Calu3 (cell line): ENCODE measurements at places on chromosomes 7 and 10.

DNA sequence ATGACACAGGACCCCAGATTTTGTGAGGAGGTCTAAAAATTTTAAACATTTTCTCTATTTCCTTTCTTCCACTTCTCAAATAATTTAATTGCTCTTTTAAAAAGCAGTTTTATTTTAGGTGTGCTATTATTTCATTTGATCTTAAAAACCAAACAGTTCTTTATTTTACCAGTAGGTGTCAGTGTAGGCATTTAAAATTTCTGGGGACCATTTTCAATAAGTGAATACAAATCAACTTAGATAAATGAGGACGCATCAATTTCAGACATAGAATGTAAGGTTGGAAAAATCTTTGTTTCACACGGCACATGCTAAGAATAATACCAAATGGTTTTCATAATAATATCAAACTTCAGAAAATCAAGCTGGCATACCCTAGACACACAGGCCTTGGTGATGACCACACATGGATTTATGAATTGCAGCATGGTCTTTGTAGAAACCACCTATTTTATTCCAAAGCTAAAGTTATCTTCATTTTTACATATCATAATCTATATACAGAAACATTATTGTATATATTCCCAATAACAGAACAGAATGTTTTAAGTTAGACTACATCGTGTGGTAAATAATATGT, 127.6 kb upstream of the SLC26A5 start:
- DNase-seq = no peak

DNA sequence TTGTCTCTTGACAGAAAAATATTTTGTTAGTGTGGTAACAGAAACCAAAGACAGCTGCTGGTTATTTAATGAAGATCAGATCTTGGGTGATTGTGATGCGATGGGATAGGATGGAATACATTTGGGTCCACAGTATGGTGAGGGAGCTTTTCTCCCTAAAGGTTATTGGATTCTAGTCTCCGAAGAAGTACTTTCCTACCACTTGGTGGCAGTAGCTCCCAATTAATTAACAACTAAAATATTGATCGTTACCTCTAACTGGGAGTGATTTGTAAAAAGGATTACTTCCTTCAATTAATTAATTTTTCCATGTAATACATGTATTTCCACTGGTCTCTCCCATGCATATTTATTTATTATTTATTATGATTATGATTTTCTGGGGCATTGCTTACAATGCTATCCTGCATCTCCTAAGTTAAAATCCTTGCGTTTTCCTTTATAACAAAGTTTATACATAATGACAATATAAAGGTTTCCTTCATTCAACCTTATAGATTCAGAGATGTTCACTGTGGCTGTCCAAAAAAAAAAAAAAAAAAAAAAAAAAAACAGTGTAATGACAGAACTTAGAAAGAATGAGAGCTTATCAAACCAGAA, 25.6 kb downstream of the TMEM196 start:
- DNase-seq = peak; percentile 39

DNA sequence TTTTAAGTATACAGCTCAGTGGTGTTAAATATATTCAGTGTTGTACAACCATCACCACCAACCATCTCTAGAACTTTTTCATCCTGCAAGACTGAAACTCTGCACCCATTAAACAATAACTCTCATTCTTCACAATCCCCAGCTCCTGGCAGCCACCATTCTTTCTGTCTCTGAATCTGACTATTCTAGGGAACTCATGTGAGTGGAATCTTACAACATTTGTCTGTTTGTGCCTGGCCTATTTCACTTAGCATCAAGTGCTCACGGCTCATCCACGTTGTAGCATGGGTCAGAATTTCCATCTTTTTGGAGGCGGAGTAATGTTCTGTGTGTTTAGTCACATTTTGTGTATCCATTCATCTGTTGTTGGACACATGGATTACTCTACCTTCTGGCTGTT, 40.8 kb upstream of the PFKFB3 start:
- no peak for DNase-seq

DNA sequence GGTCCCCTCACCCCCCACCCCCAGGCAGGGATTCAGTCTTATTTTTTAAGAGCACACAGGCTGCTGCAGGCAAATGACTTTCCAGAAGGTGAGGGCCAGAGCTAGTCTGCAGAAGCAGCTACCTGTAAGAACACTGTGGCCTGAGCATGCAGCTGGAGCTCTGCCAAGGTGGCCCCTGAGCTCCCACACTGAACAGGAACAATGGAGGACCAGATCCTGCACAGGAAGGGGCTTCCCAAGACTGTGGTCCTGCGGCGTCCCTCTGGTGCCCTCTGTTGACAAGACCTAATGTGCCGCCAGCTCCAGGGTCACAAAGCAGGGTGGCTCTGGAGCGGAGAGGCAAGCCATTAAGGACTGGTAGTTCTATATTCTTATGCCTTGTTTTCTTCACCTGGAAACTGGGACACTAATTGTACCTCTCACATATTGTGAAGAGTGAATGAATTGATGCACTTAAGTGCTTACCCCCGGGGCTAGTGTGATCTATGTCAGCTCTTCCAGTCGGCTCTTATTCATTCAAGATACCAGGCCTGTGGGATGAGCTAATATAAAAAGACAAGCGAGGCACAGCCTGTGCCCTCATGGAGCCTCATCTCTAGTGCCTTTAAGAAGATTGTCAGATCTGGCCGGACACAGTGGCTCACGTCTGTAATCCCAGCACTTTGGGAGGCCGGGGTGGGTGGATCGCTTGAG, 8.0 kb upstream of the BEND7 start:
- peak; percentile 74 for DNase-seq

DNA sequence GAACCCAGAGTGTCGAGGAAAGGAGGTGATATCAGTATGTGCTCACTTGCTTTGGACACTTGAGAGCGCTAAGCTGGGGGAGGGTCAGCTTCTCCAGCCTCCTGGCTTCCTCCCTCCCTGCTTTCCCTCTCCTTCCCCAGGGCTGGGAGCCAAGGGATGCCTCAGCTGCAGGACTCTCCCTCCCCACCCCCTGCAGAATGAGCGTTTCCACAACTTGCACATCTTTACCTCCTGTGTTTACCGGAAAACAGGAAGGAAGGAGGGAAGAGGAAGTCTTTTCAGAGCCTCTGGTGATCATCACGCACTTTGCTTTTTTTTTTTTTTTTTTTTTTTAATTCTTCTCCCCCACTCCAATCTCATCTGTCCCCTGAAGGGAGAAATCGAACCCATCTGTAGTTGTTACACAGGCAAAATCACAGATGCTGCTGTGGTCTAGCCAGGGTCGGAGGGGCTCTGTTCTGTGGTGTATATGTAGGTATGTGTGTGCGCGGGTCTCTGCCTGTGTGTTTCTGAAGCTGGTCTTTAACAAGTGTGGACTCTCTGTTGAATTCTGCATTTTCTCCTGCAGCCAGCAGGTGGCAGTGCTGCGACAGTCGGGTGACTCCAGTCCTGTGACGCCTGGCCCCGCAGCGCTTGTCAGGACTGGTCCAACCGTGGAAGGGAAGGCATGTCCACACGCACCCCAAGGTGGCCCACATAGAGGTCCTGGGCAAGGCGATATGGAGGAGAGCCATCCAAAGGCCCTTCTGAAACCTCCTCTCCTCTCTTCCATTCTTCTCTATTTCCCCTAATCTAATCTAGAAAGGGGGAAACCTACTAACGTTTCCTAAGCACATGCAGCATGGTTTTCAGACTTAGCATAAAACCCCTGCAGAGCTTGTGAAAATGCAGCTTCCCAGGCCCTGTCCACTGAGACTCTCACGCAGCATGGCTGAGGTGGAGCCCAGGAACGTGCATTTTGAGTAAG, 257.6 kb downstream of the PLXNA4 start:
- peak; percentile 82 for DNase-seq

DNA sequence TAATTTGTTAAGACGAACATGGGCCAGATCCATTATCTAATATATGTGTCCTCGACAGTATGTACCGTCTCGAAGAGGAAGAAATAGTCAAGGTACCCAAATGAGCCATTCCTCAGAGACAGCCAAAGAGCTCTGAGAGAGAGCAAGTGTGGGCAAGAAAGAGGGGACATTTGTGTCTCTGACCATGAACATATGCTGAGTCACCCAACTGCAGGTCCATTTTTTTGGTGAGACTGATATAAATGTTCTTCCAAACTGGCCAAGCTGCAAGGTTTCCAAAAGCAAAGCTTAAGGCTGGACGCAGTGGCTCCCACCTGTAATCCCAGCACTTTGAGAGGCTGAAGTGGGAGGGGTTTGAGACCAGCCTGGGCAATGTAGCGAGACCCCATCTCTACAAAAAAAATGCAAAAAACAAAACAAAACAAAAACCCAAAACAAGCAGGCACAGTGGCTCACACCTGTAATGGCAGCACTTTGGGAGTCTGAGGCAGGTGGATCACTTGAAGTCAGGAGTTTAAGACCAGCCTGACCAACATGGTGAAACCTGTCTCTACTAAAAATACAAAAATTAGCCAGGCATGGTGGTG, 26.0 kb upstream of the ATXN7L1 start:
- DNase-seq = no peak

DNA sequence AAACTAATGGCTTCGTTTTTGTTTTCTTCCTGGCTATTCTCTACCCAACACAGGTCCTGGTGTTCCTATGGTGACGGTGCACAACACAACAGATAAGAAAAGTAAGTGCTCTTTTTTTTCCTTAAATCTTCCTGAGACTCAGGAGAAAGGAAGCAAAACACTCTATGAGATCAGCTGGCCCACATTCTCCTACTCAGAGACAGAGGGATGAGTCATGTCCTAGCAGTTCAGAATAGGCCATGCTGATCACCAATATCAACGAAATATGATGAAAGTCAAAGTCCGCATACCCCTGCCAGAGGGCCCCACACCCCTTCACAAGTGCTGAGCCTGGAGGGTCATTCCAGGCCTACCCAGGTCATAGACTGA, 149.2 kb downstream of the PAXIP1 start:
- DNase-seq = no peak

- DNase-seq = no peak
Measured at GRCh38 chr10:53325066-53325465, 552.5 kb upstream of the MBL2 start.

DNA sequence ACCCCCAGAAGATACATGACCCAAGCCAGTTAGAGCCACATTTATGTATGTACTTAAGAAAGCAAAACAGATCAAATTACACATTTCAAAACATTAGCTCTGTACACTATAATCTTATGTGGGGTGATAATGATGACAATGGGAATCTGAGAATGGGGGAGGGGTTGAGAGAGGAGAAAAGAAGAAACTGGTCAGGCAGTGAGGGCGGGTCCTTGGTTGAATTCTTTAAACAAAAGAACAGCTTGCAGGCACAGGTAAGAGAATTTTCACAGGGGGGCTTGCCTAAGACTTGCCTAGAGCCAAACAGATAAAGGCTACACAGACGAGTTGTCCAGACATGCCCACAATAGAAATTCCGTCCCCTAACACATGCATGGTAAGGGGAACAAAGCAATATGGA, 76.8 kb upstream of the PTER start:
- no peak for DNase-seq

GRCh38 chr7:111324776-111325175, 233.8 kb downstream of the LRRN3 start:
- no peak for DNase-seq

DNA sequence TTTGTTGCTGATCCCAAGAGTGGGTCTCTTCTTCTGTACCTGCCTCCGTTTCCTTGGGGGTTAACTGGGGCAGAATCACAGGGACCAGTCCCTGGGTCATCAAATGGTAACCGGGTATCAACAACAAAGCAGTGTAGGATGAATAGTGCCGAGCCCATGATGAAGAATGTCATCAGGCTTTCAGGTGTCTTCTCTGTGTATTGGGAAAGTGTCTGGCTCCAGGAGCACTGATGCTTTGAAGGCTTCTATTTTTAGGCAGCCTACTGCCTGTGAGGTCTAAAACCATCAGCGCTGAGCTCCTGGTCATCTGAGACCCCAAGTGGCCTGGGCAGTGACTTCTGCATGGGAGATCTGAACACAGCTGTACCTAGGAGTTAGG, 48.2 kb upstream of the SHH start:
- no peak for DNase-seq

DNA sequence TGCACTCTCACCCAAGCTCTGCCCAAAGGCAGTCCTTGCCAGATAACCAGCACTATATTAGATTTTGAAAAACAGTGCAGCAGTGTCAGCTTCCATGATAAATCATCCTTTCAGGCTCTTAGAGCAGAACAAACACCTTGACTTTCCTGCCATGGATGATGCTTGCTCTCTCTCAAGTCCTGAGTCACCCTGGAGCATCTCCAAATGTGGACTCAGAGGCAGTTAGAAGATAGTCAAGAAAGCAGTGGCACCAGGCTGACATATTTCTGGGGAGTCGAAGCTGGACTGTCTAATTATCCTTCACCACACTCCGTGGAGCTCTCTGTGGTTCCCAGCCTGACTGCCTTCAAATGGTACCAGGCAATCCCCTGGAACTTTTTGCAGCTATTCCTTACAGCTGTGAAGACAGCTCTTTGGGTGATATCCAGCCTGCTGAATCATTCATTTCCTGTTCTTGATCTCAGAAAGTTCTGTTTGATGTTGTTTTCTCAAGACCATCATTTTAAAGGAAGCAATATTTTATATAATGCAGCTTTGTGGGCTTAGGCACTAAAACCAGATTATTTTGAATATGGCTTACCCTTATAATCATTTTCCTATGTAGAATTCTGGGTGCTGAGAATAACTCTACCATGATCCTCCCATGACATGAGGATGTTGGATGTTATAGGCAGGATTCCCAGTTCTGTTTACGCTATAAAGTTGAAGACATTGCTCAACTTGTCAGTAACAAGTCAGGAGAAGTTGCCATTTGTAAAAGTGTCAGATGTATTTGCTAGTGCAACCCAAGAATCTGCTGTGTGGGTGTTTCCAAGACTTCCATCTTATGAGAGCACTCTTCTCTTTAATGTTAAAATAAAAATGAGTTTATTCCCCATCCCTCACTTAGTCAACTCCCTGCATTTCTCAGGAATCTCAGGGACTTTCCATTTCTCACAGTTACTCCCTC, 233.8 kb downstream of the C7orf25 start:
- DNase-seq = no peak

DNA sequence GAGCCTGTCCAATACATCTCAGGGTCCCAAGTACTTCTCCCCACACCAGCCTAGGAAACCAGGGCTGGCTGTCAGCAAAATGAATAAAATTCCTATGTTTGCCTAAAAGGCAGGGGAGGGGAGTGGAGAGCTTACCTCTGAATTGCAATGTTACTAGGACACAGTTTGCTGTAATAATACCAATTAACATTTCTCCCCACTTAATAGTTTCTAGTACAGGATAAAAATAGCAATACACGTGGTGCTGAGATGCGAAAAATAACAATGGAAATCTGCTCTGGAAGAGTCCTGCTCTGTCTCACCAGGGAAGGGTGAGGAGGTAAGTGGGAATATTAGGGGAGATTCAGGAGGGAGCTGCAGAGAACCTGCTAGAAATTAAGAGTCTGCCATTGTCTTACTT, 112.3 kb downstream of the PLXNA4 start:
- DNase-seq = no peak
